ENCODE measurements at places on chromosomes 4 and X.

- no peak for DNase-seq
These were observed 25.7 kb downstream of the MAPK10 start for GRCh38 chr4:86334020-86334750.

- no peak for DNase-seq
These were observed 176.7 kb downstream of the SHROOM3 start for GRCh38 chr4:76611616-76612207.

- no peak for DNase-seq
These were observed 14.6 kb downstream of the PHF8 start for GRCh38 chrX:54029529-54030143.

DNA sequence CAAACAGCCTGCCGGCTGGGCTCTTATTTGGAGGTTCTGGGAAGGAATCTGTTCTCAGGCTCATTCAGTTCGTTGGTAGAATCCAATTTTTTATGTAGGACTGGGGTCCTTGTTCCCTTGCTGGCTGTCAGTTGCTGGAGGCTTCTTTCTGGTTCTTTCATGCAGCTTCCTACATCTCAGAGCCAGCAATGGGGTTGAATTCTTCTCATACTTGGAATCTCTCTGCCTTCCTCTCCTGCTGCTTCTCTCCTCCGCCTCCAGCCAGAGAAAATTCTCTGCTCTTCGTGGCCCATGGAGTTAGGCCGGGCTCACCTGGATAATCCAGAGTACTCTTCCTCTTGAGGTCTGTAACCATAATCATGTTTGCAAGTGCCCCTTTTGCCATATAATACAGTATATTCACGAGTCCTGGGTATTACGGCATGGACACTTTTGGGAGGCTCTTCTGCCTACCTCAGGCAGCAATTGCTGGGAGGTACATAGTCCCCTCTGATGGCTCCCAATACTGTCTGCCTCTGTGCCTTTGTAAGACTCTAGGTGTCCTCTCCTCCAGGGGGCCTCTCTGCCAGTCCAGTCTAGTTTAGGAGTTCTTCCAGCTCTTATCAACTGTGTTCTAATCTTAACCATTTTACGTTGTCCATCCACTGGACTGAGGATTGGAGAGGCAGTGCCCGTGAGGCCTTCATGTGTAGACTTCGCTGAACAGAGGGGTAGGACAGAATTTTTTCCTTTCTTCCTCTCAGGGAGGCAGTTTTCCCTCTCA is 2.2 kb downstream of the TRMT44 start:
- DNase-seq, result no peak

- DNase-seq, result no peak
These were observed 24.6 kb downstream of the UNC5C start for GRCh38 chr4:95524184-95524583.

DNA sequence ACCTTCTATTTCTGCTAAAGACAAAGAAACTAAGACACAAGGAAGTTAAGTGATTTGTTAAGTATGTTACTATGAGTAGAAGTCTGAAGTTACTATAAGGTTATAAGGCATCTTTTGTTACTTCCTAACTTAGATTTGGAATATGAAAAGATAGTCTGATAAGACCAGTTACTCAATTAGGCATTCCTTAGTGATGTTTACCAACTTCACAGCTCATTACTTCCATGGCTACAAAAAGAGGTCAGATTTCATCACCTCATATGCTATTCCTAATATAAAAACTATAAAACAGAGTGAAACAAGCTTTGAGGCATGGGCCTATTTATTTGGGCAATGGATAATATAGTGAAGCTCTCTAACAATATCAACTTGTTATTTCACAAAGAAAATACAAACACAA is 143.1 kb downstream of the TBCK start:
- DNase-seq, result no peak

- DNase-seq, result peak; percentile 17
These were observed 16.9 kb downstream of the RASSF6 start for GRCh38 chr4:73603271-73603710.

- DNase-seq, result no peak
These were observed 30.0 kb upstream of the MYOZ2 start for GRCh38 chr4:119105605-119106004.

DNA sequence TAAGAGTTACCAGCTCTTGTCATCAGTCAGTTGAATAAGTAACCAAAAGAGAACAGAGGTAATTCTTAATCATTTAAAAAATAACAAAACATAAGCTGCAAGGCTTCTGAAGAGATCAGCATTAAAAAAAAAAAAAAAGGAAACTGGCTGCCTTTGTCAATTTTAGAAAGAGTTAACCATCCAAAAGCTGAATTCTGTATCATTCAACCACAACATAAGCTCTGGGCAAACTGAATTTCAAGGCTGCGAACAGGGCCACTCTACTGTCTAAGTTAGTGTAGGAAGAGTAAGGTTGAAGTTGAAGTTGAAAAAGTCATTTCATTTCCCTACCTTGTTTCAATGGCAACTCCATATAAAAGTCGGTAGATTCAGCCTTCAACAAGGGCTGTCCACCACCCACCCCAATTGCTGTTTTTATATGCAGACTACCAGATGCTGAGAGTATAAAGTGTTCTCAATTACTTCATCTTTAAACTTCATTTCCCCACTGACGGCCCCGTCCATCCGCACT is 1.1 kb upstream of the LIN54 start:
- no peak for DNase-seq

GRCh38 chr4:67160394-67160793 is 384.9 kb downstream of the CENPC start:
- DNase-seq, result no peak

DNA sequence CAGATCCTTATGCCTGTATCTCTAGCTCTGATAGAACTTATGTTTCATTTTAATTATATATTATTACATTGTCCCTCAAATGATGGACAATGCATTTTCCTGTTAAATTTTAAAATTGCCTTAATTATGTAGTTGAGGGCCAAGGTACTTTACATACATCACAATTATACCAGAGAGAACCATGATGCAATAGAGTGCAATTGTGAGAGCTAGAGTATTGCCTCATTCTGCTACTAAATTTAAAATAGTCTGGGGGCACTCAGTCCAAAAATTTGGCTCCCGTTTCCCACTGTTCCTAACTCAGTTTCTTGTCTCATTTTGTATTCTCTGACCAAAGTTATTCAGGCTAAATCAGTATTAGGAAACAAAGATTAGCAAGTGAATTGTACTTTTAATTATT is 378.5 kb upstream of the ZFP42 start:
- no peak for DNase-seq

- DNase-seq, result no peak
These were observed 270.9 kb downstream of the SPRY1 start for GRCh38 chr4:123667496-123667895.

GRCh38 chr4:129498626-129499025 is 402.7 kb downstream of the C4orf33 start:
- DNase-seq, result no peak

GRCh38 chr4:153273751-153274150 is 69.5 kb downstream of the TRIM2 start:
- no peak for DNase-seq

GRCh38 chrX:123859409-123859845 is 426 bp upstream of the XIAP start:
- DNase-seq, result no peak

DNA sequence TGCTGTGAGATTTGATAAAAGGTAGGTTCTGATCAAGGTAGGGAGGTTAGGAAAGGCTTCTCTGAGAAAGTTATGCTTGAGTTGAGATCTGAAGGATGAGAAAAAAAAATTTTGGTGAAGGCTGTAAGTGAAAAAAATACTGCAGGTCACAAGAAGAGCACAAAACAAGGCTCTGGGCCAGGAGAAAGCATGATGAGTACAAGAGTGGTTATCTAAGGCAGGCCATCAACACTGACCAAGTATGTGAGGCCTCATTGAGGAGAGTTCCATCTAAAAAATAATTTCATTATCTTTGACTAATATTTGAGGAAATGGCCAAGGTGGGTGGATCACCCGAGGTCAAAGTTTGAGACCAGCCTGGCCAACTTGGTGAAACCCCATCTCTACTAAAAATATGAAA is 71.6 kb upstream of the SLC4A4 start:
- DNase-seq, result no peak

- no peak for DNase-seq
These were observed 77.1 kb downstream of the EIF4E start for GRCh38 chr4:98851806-98852205.

DNA sequence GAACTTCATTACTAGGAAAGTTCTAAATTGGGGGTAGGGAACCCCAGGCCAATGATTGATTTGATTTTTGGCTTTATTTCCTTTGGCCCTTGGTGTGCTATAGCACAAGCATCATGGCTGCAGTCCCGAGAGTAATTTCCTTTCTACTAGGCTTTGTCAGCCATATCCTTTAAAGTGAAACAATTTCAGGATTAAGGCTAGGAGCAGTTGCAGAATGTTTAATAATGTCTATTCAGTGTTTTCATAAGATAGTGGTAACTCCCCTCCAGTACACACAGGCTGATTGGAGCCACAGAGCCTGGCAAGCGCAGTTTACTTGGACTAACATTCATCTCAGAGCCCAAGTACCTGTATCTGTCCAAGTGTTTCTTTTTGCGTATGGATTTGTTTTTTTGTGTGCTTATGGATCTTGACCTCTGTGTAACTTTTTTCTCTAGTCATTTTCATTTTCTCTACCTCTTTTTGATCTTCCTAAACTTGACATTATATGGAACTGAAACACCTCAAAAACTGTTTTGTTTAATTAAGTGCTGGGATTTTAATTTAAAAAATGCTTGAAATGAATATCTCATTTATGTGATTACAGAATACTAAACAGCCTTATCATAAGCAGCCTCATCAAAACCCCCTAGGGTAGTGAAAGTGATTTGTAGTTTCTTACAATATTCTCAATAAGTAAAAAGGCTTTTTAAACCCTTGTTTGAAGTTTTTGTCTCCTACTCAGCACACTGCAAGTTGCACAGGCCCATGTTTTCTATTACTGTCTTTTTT is 7.5 kb downstream of the STIM2 start:
- DNase-seq, result no peak

- no peak for DNase-seq
These were observed 29.2 kb downstream of the CLRN2 start for GRCh38 chr4:17544205-17544604.

- DNase-seq, result peak; percentile 23
These were observed 65.3 kb downstream of the NYX start for GRCh38 chrX:41512394-41512793.

- DNase-seq, result no peak
These were observed 111.7 kb downstream of the CHRDL1 start for GRCh38 chrX:110683925-110684324.

- DNase-seq, result no peak
These were observed 276.1 kb downstream of the NR3C2 start for GRCh38 chr4:148166132-148166591.

DNA sequence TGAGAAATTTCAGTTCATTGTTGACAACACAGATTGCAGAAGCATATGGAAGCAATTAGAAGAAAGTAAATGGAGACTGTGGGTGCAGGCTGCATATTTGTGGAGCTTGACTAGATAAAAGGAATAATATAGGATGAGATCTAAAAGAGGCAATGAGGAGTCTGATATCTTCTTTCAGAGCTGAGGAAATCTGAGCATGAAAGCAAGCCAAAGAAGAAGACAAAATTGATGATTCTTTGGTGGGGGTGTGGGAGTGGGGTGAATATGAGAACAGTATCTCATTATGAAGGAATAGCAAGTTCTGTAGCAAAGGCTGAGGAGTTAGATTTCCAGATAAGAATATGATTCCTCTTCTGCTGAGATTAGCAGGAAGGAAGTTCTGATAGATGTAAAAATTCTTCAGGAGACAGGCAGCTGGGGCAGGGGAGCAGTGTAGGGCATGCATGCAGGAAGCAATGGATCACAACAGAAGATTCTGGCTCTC is 6.1 kb upstream of the PDHA2 start:
- DNase-seq, result no peak

DNA sequence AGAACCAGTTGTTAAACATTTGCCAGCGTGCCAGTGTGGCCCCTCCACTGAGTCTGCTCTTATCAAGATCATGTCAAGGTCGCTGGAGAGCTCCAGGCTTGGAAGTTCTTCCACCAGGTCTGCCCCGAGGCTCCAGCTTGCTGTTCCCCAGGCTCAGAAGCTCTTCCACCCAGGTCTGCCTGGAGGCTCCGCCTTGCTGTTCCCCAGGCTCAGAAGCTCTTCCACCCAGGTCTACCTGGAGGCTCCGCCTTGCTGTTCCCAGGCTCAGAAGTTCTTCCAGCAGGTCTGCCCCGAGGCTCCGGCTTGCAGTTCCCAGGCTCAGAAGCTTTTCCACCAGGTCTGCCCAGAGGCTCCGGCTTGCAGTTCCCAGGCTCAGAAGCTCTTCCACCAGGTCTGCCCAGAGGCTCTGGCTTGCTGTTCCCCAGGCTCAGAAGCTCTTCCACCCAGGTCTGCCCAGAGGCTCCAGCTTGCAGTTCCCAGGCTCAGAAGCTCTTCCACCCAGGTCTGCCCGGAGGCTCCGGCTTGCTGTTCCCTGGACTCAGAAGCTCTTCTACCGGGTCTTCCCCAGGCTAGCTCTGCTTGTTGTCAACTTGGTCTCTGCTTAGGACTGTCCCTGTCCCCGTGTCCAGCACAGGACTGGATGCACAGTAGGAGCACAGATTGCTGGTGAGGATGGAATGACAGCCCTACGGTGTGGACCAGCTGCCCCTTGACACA is 54.4 kb downstream of the HMX1 start:
- DNase-seq, result no peak

GRCh38 chrX:2423282-2423681 is 77.5 kb downstream of the DHRSX start:
- DNase-seq, result no peak

DNA sequence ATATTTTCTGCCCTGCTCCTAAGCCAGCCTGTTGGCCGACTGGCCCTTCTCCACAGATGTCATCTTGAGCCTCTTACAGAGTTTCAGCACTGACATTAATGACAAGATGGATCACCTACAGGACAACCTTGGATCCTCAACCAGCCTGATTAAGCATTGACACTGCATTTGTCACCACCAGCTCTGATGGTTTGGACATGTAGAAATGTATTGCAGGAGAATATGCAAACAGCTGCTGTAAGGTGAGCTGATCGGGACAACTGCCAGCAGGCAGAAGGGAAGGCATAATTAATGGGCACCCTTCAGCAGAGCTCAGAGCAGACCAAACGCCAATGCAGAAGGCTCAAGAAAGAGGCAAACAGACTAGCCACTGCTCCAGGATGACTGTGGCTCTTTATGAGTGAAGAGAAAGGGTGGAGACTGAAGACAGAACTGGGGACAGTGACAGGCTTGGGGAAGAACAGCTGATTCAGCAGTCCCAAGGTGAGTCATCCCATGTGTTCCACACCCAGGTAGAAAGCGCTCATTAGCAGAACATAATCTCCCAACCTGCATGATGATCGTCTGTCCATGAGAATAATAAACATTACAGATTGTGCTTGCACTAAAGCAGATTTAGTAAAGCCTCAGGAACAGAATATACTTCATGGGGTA is 6.7 kb downstream of the CORIN start:
- DNase-seq, result no peak

- no peak for DNase-seq
These were observed 19.1 kb upstream of the LAP3 start for GRCh38 chr4:17557880-17558279.

- DNase-seq, result no peak
These were observed 30.7 kb downstream of the SPARCL1 start for GRCh38 chr4:87498446-87498900.

- no peak for DNase-seq
These were observed 554 bp downstream of the KLHL15 start for GRCh38 chrX:24026432-24026831.

- no peak for DNase-seq
These were observed 48.5 kb upstream of the FRMPD4 start for GRCh38 chrX:12089740-12090139.

All from germinal center (tissue), 1 donor.